ENCODE measurements at places on chromosomes 11 and 22.

DNA sequence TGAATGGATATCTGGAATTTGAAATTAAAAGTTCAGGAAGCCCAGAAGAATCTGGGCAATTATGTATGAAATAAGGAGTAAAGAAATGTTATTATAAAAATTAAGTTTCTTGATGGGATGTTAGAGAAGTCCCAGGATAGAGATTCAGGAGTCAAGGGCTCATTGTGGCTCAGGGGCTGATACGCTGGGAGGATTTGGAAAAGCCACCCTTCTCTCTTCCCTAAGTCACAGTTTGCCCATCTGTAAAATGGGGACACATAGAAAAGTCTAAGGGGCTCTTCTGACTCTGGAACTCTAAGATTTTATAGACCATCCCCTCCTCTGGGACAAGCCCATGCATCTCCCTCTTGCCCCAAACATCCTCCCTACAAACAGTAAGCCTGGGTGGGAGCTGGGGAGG lies 118.1 kb downstream of the TIMP3 start:
- DNase-seq, result no peak

GRCh38 chr11:86149792-86150191 lies 80.9 kb upstream of the PICALM start:
- no peak for DNase-seq

DNA sequence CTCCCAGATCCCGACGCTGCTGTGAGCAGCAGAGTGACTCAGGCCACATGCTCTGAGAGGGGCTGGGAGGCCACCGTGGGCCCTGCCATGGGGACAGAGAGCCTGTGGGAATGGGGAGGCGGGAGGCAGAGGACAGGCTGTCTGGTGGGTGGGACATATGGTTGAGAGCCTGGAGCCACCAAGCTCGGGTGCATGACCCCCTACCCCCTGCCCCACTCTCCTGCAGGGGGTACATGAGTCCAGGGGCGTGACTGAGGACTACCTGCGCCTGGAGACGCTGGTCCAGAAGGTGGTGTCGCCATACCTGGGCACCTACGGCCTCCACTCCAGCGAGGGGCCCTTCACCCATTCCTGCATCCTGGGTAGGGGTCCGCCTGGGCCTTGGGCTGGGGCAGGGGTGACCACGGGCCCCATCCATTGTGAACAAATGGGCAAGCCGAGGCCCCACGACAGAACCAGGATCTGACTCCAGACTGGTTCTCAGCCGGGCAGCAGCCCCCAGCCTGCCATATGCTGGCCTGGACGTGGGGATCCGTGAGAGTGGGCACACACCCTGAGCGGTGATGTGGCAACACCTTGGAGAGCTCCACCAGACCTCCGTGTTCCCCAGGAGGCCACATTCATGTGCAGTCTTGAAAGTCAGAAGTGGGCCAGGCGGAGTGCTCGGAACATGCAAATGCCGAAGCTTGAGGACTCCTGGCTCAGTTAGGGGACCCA lies 17.4 kb upstream of the ARHGAP8 start:
- DNase-seq, result no peak

GRCh38 chr11:67371911-67372320 lies 1.5 kb downstream of the CLCF1 start:
- DNase-seq, result no peak

DNA sequence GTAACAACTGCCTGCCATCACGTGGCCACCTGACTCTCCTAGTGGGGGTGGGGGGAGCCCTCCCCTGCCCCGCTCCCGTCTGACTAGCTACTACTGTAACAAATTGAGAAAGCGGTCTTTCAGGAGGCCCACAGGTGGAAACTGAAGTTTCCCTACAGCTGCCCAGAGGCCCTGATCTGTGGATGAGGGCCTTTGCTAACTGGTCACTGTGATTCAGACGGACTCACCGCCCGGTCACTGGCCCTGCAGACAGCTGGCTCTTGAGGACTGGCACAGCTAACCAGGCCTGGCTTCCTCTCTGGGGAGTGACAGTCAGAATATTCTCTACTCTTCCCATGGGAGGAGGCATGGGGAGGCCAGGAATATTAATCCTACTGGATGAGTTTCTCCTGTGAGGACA lies 116.8 kb downstream of the ARHGAP8 start:
- DNase-seq, result no peak

DNA sequence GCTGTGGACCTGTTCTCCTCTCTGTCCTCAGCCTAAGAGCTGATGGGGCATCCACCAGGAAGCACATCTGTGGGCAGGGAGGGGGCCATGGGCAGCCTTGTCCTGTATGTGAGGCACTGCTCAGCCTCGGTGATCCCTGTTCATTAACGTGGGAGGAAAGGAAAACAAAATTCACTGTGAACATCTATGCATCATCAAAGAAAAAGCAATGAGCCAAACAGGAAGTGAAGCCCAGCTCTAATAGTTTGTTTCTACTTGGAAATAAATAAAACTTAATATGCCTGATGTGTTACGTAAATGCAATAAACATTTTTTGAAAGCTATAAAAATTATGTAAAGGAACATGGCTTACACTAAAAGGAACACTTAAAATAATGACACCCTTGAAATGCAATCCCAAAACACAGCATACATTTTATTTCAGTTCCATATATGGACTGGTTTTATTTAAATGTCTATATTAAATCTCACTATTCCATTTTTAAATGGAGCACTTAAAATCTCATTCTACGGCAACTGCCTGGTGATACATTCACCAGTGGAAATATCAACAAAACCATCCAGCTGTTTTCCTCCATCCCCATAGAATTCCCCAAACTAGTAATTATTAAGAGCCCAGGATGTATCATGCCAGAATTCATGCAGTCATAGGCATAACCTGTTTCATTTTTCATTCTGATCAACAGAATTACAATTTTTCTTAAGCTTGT lies 78.3 kb downstream of the ZNF280B start:
- no peak for DNase-seq

DNA sequence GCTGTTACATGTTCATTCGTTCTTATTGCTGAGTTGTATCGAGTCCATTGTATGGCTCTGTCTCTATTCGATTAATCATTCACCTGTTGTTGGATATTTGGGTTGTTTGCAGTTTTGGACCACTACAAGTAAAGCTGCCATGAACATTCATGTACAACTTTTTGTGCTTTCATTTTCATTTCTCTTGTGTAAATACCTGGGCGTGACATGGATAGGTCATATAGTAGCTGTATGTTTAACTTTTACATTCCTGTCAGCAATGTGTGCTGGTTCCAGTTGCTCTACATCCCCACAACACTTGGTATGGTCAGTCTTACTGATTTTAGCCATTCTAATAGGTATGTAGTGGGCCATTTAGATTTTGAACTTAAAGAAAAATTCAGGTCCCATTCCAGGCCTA lies 194.2 kb upstream of the PLET1 start:
- DNase-seq, result no peak
